ENCODE measurements at places on chromosomes 7 and 10.

DNA sequence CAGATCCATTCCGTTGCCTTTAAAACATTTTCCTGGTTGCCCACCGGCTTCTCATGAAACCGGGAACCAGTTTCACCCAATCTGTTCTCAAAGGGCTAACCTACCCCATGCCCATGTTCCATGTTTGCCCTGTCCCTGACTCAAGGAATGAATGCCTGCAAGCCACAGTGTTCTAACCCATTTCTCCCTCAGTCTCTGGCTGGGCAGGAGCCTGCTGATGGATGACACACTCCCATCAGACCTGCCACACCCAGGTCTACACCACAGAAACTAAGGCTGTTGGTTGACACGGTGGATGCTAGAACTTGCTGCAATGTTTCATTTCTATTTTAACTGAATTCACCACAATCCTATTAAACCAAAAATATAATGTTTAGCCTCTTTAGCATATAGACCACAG is 15.6 kb downstream of the CLRN3 start:
- DNase-seq = no peak

- no peak for DNase-seq
Measured at GRCh38 chr10:7231509-7232414, 179.1 kb downstream of the SFMBT2 start.

- DNase-seq = no peak
Measured at GRCh38 chr10:98745645-98746044, 298.9 kb upstream of the HPS1 start.

DNA sequence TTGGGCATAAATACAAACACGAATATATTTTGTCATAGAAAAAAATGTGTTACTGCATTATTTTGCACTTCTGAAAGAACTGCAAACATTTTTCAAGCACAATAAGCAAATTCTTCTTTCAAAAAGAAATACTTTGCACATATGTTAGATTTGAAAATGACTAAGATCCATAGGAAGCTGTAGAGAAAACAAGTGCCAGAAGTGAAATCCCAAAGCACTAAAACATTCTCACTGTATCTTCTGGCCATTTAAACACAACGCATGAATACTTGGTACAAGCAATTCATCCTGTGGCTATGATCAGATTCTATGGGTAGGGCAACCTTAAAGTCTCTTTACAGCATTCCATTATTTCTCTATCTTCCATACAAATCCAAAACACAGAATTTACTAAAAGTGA is 225.4 kb upstream of the IMMP2L start:
- DNase-seq = no peak

DNA sequence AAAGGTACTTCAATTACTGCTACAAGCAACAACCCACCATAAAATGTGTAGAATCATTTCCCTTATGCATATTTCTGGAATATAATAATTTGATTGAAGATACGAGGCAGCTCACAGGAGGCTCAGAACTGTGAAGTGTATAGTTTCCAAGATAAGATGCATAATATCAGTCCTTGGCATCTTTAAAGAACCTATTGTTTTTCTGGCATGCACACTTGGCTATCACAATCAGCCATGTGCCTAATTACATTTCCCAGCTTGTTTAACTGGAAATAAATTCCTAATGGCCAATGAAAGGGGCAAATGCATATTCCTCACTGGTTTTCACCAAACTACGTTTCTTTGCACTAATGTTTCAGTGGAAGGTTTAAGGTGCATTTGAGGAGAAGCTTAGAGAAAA is 83.4 kb upstream of the LRRC18 start:
- DNase-seq = no peak

DNA sequence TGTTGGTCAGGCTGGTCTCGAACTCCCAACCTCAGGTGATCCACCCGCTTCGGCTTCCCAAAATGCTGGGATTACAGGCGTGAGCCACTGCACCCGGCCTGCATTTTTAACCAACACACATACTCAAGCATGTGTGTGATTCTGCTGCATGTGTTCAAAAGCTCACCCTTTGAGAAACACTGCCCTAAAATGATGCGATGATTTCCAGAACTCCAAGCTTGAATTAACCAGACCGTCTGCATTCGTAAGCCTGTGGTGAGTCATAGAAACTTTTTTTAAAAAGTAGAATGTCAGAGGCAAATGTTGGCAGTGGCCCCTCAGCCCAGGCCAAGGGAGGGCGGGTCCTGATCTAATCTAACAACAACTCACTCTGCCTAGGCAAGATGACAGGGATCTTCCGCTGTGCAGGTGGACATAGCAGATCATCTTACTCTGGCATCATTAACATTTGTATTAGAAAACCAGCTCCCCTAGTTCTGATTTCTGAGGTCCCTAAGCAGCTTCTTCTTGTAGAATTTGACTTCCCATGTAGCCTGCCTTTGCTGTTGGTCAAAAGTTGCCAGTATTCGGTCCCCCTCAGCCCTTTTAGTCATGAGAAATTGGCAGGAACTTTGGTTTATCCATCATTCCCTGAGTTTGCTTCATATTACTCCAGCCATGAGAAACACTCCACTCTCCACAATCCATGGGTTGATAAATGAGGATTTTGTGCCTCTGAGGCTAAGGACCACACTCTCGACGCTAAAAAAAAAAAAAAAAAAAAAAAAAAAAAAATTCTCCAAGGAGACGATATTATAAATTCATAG is 190.4 kb downstream of the SKIDA1 start:
- DNase-seq = no peak

DNA sequence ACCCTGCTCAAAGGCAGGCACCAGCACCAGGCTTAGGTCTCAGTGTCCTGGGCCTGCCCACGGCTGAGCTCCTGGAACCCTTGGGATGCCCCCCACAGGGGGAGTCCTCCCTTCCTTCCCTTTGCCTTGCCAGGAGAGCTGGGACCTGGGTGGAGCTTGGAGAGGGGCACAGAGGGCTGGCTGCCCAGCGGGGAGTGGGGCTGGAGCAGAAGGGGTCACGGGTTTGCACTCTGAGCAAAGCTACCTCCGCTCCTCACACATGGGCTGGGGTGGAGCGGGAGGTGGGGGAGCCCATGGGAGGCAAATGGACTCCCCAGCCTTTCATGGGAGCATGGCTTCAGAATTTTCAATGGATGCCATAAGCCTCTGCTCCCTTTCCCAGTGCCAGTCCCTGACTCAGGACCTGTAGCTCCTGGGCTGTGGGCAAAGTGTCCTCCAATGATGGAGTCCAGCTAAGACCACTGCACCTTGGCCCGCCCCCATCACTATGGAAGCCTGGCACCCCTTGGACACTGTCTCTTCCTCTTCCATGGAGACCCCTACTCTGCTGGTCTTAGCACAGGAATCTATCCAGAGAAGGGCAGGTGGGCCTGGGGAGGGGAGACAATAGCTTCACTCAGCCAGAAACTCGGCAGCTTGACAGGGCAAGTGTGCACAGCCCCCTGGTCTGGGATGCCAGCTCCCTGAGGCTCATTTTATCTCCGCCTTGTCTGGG is 39.9 kb downstream of the LDB3 start:
- no peak for DNase-seq

DNA sequence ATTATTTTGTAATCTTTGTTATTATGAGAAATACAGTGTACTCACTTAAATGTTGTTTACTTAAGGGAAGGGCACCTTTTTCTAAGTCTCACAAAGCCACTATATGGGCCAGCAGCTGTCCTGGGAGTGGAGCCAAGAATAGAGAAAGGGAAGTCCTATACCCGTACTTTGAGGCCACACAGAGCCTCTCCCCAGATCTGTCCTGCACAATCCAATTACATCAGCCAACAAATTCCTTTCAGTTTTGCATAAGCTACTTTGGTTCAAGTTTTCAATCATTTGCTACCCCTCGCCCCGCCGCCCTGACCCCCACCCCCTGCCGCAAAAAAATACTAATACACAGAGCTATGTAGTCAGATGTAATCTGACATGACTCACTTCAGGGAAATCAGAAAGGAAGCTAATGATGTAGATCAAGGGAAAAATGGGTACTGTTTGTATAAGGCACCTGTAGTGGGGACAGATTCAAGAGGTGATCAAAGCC is 297.4 kb upstream of the NEBL start:
- DNase-seq = no peak

GRCh38 chr10:133134411-133135115 is 25.5 kb upstream of the KNDC1 start:
- DNase-seq = no peak

- DNase-seq = no peak
Measured at GRCh38 chr7:5283421-5284303, 919 bp downstream of the SLC29A4 start.

DNA sequence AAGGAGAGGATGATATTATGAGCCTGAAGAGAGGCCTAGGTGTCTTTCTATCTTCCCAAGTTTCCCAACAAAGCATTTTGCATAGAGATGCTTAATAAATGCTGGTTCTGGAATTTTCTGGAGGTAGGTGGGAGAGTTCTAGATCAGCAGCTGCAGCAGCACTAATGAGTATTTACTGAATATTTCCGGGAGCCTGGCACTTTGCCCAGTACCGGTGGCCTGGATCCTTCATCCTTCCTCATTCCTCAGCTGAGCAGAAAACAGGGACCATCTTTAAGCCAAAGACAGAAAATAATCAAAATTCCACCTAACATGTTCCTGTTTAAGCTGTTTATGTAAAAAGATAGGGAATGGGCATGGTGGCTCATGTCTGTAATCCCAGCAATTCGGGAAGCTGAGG is 813.2 kb upstream of the AUTS2 start:
- no peak for DNase-seq
